ENCODE measurements at places on chromosomes 5 and 9.
A peak's percentile ranks its signal among the peaks of the same experiment; 100 is the strongest.

DNA sequence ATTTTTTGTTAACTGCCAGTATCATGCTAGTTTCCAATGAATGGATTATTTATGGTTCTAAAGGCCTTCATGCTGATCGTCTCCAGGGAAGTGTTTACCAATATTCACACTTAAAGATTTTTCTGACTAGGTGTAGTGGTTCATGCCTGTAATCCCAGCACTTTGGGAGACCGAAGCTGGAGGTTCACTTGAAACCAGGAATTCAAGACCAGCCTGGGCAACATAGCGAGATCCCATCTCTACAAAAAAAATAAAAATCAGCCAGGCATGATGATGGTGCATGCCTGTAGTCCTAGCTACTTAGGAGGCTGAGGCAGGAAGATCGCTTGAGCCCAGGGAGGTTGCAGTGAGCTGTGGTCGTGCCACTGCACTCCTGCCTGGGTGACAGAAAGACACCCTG, 43.5 kb downstream of the FAM13B start:
- DNase-seq, result no peak

- no peak for DNase-seq
Observed at GRCh38 chr9:116844621-116845020, 157.5 kb downstream of the TRIM32 start.

GRCh38 chr5:123273984-123274383, 149.2 kb downstream of the CEP120 start:
- DNase-seq, result no peak

DNA sequence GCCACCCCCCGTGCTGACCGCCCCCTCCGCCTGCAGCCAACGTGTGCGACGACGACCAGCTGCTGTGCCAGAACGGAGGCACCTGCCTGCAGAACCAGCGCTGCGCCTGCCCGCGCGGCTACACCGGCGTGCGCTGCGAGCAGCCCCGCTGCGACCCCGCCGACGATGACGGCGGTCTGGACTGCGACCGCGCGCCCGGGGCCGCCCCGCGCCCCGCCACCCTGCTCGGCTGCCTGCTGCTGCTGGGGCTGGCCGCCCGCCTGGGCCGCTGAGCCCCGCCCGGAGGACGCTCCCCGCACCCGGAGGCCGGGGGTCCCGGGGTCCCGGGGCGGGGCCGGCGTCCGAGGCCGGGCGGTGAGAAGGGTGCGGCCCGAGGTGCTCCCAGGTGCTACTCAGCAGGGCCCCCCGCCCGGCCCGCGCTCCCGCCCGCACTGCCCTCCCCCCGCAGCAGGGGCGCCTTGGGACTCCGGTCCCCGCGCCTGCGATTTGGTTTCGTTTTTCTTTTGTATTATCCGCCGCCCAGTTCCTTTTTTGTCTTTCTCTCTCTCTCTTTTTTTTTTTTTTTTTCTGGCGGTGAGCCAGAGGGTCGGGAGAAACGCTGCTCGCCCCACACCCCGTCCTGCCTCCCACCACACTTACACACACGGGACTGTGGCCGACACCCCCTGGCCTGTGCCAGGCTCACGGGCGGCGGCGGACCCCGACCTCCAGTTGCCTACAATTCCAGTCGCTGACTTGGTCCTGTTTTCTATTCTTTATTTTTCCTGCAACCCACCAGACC, 80.2 kb downstream of the NTNG2 start:
- DNase-seq, result no peak

GRCh38 chr9:105483618-105484017, 35.8 kb downstream of the FSD1L start:
- DNase-seq, result no peak

GRCh38 chr5:38756068-38756467, 89.7 kb upstream of the OSMR start:
- DNase-seq, result no peak

DNA sequence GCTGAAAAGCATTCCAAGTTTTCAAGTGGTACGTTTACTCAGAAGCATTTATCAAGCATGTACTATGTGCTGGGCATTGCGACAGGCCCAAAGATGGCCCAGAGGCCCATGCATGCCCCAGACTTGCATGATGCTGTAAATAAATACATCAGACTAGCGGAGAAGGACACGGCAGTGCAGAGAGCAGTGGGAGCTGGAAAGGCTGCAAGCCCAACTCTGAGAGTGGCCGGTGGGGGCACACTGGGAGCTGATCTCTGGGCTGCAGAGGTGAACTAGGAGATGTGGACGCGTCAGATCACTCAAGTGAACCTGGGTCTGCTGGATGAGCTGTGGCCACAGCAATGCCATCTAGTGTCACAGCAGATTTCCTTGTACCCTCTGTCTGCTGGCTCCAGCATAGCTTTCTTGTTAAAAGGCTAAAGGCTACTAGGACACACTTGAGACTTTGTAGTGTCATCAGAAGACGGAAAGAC, 246.9 kb downstream of the FANCC start:
- DNase-seq, result no peak

GRCh38 chr5:158324236-158324635, 465.3 kb upstream of the CLINT1 start:
- no peak for DNase-seq

DNA sequence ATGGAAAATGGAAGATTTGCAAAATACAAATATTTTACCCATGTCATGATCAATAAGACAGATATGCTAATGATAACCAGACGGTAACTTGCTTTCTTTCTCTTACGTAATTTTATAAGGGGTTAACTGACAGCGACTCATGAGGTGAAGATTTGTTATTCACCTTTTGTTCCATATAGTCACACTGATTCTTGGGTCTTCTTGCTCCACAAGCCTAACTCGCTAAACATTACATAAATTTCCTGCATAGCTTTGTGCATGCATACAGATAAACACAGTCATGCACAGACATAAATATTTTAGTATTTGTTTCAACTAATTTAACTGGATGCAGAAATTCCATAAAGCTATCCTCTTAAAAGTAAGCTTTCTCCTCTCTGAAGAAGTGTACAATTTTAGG, 225.9 kb downstream of the VPS13A start:
- no peak for DNase-seq

GRCh38 chr9:36325081-36325828, 67.0 kb upstream of the GNE start:
- no peak for DNase-seq

DNA sequence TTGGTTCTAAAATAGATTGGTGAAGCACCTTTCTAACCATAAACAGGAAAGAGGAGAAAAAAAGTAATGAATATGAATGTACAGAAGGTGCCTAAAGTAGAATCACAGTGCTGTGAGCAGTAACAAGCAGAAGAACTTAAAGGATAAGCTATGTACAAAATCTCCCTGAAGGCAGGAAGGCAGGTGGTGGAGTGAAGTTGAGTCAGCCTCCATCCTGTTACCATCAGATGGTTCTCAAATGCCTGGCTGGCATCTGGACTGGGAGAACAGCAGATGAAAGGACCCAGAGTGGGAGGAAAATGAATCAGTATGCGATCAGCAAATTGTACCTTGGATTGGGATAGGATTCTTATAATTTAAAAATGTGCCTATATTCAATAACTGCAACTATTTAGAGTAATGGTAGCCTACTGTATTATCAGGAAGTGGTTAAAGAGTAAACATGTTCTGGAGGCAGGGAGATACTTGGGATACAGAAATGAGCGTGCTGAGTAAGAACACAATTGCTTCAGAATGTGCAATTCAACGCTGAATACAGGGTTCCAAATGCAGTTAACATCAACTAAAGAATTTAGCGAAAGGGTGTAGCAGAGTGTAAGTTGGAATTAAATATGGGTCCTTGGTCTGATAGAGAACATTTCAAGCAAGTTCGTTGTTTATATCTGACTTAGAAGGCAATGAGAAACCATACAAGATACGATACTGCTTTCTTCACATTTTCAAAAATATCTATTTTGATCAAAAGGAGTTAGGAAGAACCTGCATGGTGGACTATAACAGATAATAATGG, 21.1 kb upstream of the FER start:
- DNase-seq, result peak; percentile 33

DNA sequence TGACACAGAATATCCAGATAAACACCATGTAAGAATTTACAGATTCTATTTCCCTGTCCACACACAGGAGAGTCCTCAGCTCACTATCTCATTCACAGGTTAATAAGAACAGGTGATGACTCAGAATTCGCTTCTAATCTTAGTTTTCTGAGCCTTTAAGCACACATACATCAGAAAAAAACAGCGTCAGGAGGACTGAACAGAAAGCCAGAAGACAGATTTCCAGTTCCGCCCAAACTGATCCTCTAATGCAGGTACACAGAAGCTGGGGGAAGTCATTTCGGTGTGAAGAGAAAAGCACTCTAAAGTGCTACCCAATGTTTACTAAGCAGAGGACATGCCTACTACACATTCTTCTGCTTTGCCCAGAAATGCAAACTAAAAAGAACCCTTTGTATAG, 1.6 kb downstream of the CEMIP2 start:
- DNase-seq, result no peak

- no peak for DNase-seq
Observed at GRCh38 chr9:91248707-91249106, 113.0 kb downstream of the AUH start.

- DNase-seq, result no peak
Observed at GRCh38 chr9:13431692-13432091, 152.2 kb upstream of the MPDZ start.

- no peak for DNase-seq
Observed at GRCh38 chr5:65749956-65750355, 28.0 kb downstream of the NLN start.

GRCh38 chr5:119439140-119439631, 13.1 kb upstream of the HSD17B4 start:
- DNase-seq, result no peak

GRCh38 chr9:136578915-136579649, 33.2 kb upstream of the NOTCH1 start:
- DNase-seq, result peak; percentile 87

DNA sequence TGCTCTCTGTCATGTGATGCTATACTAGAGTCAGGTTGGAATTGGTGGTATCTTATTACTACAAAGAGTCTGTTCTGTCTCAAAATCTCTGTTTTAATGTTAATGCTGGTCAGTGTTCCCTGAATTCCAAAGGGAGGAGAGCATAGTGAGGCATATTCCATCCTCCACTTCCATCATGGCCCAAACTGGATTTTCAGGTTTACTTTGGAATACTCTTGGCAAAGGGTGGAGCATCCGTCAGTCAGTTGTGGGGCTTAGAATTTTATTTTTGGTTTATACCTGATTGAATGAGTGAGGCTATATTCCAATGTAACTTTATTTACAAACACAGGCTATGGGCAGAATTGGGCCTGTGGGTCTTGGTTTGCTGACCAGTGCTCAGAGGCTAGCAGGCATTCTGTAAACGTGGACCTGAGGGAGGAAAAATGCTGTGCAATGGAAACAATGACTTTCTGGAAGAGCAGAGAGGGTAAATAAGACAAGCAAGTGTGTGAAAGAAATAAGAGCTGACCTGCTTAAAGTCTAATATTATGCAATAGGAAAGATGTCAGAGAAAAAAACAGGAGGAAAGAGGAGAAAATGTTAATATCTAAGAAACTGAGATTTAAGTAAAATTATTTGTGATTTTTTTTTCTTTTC, 106.2 kb upstream of the CLINT1 start:
- DNase-seq, result no peak

- DNase-seq, result no peak
Observed at GRCh38 chr5:74412066-74412465, 228.5 kb downstream of the ENC1 start.

- DNase-seq, result no peak
Observed at GRCh38 chr9:74848153-74848525, 39.6 kb downstream of the TRPM6 start.

DNA sequence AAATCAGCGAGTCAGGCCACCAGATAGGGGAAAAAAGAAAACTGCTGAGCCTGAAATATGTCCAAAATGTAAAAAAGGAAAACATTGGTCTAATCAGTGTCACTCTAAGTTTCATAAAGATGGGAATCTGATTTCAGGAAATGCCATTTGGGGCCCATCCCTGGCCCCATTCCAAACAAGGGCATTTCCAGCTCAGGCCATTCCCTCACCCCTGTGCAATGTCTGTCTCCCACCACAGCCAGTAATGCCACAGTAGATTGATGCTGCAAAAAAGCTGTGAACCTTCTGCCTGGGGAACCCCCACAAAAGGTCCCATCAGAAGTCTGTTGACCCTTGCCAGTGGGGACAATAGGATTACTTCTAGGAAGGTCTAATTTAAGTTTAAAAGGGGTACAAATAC, 199.6 kb downstream of the YTHDC2 start:
- DNase-seq, result no peak

DNA sequence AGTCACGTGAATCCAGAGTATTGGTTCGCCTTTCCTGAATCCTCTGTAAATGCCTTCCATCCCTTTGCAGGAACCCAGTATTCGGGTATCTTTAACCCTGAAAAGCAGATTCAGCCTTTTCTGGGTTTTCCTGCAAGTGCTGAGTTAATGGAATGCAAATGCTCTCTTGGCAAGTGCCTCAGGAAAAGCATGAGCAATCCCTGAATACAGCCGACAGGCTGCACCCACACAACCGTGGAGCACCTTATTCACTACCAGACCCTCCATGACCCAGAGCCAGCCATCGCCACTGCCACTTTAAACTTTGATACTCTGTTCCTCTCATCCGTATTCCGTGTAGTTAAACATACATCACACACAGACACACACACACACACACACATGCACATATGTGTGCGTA, 54.4 kb downstream of the ZNF622 start:
- DNase-seq, result no peak

GRCh38 chr5:101534491-101535110, 631.5 kb upstream of the ST8SIA4 start:
- no peak for DNase-seq

GRCh38 chr5:113005454-113005853, 28.9 kb downstream of the DCP2 start:
- DNase-seq, result no peak

DNA sequence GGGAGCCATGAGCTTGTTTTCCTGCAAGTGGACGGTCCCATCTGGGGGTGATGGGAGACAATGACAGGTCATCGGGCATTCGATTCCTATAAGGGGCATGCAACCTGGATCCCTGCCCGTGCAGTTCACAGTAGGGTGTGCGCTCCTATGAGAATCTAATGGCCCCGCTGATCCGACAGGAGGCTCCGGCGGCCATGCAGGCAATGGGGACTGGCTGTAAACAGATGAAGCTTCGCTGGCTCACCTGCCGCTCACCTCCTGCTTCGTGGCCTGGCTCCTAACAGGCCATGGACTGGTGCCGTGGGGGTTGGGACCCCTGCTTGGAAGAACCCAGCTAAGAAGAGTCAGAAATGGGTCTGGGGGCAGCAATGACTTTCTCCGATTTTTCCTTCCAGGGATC, 21.0 kb downstream of the PAEP start:
- no peak for DNase-seq

Data from K562 (cell line).